Germinal center (tissue), 1 donor: ENCODE measurements at places on chromosomes 13 and 19.

GRCh38 chr13:105552078-105552477 lies 983.4 kb downstream of the EFNB2 start:
- DNase-seq: no peak

GRCh38 chr19:3283886-3284657 lies 59.6 kb downstream of the CELF5 start:
- no peak for DNase-seq

DNA sequence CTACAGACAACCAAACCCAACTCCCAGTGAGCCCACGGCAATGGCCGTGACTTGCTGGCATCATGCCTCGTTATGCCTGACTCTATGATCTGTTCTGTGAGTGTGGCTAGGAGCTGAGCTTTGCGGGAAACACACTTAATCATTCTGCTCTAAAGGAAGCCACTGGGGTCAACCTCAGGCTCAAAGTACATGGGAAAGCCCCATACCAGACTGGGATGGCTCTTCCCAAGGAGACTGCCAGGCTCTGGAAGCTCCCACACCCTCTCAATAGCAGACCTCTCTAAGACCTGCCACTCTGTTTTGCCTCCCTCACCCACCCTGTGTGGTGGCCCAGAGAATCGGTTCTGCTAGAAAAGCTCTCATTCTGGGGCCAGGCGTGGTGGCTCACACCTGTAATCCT lies 2.2 kb downstream of the PEPD start:
- DNase-seq: no peak

DNA sequence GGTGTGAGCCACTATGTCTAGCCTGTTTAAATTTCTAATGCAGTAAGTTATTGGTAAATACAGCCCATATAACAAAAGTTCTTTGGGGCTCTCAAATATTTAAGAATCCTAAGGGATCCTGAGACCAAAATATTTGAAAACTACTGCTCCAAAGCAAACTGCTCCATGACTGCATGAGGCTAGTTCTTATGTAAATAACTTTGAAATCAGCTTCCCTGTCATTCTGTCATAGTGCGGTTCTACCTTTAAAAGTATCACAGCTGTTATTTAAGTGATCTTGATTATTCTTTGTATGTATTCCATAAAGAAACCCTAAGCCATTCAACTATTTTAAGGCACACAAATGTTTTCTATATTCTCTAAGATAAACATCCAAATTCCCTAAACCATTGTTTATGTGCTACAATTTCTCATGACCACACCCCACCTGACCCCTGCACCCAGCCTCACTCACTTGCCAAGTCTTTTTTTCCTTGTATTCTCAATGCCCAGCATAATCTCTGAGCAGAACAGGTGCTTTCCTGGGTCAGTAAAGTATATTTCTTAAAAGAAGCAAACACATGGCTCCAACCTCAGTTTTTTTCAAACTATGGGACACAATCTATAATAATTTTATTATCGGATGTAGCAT lies 146.6 kb downstream of the RNF17 start:
- no peak for DNase-seq

GRCh38 chr19:55165952-55166529 lies 372 bp downstream of the DNAAF3 start:
- peak; percentile 55 for DNase-seq

GRCh38 chr13:106233134-106233735 lies 302.2 kb downstream of the EFNB2 start:
- no peak for DNase-seq

DNA sequence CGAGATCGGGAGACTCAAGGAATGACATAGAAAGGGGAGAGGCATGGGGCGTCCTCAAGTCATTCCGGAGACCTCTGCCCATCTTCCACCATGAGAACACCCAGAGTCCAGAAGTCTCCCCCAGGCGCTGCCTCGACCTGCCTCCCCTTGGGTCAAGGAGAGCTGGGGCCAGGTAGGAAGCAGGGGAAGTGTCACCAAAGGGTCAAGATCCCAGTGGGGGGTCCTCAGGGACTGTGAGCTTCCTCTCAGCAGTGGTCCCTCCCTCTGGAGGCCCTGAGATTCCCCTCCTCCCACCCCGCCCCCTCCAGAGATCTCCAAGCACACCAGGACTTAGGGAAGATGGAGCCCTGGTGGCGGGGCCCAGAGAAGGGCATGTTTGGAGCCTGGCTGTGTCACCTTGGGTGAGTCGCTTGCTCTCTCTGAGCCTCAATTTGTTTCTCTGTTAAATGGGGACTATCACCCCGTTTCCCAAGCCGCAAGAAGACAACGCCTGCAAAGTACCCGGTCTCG lies 919 bp downstream of the DACT3 start:
- no peak for DNase-seq

- DNase-seq: no peak
Measured at GRCh38 chr19:3606174-3606689, 443 bp downstream of the TBXA2R start.

- no peak for DNase-seq
Measured at GRCh38 chr13:43805071-43805468, 18.3 kb upstream of the ENOX1 start.

GRCh38 chr13:90396266-90396665 lies 951.2 kb upstream of the MIR17HG start:
- DNase-seq: no peak

DNA sequence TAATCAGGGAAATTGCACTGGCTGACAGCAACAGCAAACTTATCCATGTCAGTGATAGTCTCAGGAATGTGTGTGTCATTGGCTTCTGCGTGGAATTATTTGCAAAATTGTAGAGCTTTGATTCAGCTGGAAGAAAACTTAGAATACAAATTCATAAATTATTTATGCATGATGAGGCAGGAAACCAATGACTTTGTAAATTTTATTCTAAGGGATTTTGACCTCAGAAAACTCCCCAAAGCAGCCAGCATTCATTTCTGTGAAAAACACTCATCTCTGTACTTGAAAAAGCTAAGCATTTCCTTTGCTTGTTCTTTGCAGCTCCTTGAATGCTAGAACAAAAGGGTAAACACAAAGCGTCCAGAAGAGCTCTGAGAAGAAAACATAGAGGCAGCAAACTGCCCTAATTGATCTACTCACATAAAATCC lies 162.4 kb downstream of the DCT start:
- no peak for DNase-seq

GRCh38 chr19:31730270-31730669 lies 381.0 kb upstream of the TSHZ3 start:
- no peak for DNase-seq

- no peak for DNase-seq
Measured at GRCh38 chr13:65836066-65836465, 1394.1 kb downstream of the PCDH9 start.

DNA sequence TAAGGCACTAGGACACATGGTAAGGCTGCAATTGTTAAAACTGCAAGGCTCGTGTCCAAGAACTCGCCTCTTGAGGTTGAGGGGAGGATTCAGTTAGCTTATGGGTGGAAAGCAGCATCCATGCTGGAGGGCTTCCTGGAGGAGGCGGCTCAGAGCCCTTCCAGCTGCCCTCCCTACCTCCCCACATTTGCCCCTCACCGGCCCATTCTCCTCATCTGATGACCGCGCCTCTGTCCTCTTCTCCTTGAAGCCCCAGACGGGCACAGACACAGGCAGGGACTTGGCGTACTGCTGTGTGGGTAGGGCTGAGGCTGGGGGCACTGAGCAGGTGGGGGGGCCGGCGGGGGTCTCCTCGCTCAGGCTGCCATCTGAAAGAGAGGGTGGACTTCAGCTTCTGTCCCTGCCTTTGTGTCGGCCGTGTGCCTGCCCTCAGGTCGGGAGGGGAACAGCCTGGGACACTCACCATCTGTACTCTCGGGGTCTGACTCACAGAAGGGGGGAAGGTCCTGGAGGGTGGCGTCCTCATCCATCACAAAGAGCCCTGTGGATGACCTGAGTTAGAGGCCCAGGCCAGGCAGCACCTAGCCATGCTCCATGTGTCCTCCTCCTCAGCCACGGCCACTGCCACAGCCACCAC lies 4.1 kb upstream of the PNKP start:
- DNase-seq: no peak

- no peak for DNase-seq
Measured at GRCh38 chr13:95787356-95788099, 110.6 kb downstream of the DNAJC3 start.

DNA sequence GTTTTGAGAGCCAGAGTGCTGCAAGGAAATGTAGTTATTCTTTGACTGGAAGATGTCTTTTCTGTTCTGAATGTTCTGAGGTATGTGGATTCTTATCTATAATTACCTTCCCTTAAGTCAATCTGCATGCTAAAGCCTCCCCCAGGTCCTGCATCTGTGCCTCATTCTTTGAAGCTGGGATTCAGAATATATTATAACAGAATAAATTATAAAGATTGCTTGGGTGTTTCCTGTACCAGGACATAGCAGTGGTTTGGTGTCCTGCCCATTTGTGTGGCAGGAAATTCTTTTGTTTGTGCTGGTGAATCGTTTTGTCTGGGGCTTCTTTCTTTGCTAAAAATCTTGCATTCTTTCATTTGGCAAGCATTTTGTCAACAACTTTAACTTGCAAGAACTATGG lies 60.2 kb downstream of the ITGBL1 start:
- no peak for DNase-seq

GRCh38 chr13:35794734-35795389 lies 318.4 kb upstream of the MAB21L1 start:
- DNase-seq: no peak

- DNase-seq: no peak
Measured at GRCh38 chr13:58855283-58855682, 1223.7 kb downstream of the PCDH17 start.

DNA sequence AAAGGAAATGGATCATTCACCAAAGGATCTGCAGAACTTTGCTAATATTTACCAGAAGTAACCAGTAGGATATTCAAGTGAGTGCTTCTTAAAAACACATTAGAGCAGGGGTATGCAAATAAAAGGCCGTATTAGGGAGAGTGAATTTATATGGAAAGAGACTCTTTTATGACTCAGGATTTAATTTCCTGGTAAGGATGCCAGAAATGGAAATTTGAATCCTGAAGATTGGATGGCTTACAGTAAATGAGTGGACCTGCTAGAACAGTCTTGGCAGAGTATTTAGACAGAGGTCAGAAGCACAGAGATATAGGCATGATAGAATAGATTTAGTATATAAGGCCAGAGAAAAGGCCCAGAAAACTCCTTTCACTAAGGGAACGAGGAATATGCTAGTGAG lies 201.6 kb downstream of the SLITRK5 start:
- DNase-seq: no peak

GRCh38 chr19:55377356-55378131 lies 918 bp downstream of the TMEM190 start:
- DNase-seq: no peak

- no peak for DNase-seq
Measured at GRCh38 chr13:78420814-78421213, 182.5 kb downstream of the POU4F1 start.

GRCh38 chr13:112704308-112705145 lies 14.7 kb downstream of the ATP11A start:
- no peak for DNase-seq

GRCh38 chr19:45056831-45057230 lies 18.0 kb downstream of the CLASRP start:
- DNase-seq: no peak

DNA sequence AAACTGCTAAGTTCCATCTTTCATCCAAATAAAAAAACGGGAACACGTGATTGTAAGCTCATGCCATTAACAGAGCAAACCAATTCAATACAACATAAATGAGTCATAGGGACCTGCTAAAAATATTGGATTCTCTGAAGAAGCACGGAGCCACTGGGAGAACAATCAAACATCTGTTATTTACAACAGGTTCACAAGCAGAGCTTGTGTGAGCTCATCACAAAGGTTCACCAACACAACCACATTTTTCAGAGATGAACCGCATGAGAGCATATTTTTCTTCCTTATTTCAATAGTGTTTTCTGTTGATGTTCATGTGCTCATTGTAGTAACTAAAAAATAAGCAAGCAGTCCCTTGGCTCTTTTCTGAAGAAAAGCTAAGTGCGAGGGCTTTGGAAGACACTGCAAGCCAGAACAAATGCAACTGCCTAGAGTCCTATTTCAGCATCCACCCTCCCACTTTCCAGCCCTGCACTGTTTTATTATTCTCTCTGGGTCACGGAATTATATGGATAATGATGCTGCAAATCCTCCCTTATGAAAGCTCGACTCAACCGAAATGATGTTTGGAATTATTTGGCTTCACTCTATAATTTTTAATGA lies 545.8 kb downstream of the LIG4 start:
- DNase-seq: no peak

DNA sequence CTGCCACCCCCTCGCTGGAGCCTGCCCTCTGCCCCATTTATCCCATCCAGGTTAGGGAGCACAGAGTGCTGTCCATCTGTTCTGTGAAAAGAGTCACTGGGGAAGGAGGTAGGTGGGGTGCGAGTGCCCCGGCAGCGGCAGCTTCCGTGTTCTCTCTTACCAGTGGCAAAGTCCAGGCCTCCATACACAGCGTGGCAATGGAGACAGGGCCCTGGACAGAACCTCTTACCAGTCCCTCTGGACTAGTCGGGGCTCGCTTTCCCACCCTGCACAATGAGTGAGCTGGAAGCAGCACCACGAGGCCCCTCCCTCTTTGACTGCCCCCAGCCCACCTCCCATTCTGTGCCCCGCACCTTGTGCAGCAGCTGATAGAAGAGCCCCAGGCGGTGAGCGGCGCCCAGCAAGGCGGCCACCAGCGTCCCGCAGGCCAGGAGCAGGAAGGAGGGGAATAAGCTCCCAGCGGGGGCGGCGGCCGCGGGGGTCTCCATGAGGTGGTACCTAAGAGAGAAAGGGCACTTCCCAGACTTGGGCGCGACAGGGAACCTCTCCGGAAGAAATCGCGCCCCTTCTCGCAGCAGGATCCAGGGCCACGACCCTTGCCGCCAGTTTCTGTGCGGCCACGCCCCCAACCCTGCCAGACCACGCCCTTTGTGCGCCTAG lies 17.5 kb downstream of the SYDE1 start:
- no peak for DNase-seq

- DNase-seq: no peak
Measured at GRCh38 chr13:50401049-50401505, 385.8 kb downstream of the KCNRG start.

GRCh38 chr19:29040951-29041350 lies 172.0 kb downstream of the UQCRFS1 start:
- no peak for DNase-seq

DNA sequence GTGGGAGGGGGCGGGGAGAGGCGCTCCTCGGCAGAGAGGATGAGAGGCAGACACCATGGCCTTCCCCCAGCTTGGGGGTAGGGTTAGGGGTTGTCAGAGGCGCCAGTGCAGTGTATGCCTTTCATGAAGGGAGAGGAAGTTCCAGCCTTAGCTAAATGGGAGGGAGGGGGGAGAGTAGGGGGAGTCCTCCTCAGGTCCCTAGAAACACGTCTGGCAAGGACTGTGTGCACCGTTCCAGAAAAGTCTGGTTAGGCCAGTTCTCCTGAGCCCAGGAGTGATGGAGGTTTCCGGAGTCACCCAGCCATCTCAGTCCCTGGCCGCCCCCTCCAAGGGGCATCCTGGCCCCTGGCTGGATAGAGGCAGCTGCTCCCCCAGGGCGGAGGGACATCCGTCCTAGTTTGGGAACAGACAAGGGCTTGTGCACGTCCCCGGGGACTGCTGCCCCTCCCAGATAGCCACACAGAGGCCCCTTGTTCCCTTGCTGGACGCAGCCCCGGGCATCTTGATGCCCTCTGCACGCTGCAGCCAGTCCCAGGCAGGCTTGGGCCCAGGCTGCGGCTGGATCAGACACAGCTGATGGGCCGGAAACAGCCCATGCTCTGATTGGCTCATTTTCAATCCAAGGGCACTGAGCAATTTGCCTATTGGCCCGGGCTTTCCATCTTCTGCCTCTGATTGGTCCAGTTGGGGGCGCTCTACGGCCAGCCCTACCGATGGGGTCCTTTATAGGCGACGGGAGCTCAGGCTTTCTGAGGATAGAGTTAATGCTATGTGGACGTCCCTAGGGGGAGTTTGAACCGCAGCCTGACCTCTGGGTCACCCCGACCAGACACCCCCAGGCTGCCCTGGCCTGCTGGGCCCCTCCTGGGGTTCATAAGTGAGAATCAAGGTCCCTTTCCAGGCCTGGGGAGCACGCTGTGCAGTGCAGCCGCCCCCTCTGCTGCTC lies 3.8 kb downstream of the S1PR2 start:
- no peak for DNase-seq
